ENCODE measurements at places on chromosomes 2 and 18. TPM values are rescaled to one million over a fixed set of nuclear protein-coding genes. Genes with fewer than 3 reads are reported as not detected.
A peak's percentile ranks its signal among the peaks of the same experiment; 100 is the strongest.

The DQX1 gene
- total RNA-seq, result 0.24 TPM

The GAD1 gene
- 4.3 TPM for total RNA-seq

The SPC25 gene
- total RNA-seq, result not detected

GRCh38 chr2:140248623-140249022, 1468.4 kb upstream of the NXPH2 start:
- no peak for DNase-seq

GRCh38 chr2:238558456-238559099, 131.9 kb downstream of the ASB1 start:
- DNase-seq, result no peak

- DNase-seq, result no peak
Observed at GRCh38 chr18:12255626-12256026, 1.5 kb downstream of the CIDEA start.

DNA sequence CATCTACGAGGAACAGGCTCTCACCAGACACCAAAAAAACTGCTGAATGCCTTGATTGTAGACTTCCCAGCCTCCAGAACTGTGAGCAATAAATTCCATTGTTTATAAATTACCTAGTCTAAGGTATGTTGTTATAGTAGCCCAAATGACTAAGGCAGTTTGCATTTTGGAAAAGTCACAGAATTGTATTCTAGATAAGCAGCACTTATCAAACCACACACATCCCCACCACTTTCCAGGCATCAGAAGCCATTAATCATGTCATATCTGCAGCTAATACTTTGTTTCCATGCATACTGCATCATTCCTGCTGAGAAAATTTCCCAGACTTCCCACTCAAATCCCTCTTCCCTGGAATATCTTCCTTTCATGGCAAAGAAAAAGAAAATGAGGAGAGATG, 187.2 kb downstream of the INO80D start:
- DNase-seq, result no peak

The ELOA2 gene
- total RNA-seq, result 1.9 TPM

- no peak for DNase-seq
Observed at GRCh38 chr2:134408791-134409190, 154.9 kb downstream of the MGAT5 start.

The PLA2R1 gene
- total RNA-seq, result 18.3 TPM

GRCh38 chr2:168182550-168183249, 64.7 kb downstream of the STK39 start:
- DNase-seq, result no peak

GRCh38 chr2:6605836-6606505, 259.7 kb downstream of the CMPK2 start:
- DNase-seq, result no peak

The PARD3B gene
- total RNA-seq, result 27.7 TPM

- DNase-seq, result peak; percentile 54
Observed at GRCh38 chr2:5937851-5938565, 245.8 kb downstream of the SOX11 start.

DNA sequence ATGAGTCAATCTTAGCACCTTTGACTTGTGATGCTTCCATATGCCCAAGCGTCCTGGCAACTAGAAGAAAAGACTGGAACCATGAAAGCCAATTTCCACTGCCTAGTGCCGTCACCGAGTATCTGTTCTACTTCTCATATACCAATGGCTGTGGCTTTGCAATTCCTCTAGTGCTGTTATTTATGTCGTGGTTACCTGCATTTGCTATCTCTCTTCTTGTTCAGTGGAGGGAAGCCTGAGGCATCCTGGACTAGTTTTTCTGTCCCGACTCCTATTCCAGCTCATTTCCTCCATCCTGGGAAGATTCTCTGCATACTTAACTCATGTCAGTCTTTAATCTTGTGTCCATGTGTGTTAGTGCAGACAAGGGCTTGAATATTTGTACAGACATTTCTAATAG, 117.9 kb downstream of the FEZ2 start:
- no peak for DNase-seq

DNA sequence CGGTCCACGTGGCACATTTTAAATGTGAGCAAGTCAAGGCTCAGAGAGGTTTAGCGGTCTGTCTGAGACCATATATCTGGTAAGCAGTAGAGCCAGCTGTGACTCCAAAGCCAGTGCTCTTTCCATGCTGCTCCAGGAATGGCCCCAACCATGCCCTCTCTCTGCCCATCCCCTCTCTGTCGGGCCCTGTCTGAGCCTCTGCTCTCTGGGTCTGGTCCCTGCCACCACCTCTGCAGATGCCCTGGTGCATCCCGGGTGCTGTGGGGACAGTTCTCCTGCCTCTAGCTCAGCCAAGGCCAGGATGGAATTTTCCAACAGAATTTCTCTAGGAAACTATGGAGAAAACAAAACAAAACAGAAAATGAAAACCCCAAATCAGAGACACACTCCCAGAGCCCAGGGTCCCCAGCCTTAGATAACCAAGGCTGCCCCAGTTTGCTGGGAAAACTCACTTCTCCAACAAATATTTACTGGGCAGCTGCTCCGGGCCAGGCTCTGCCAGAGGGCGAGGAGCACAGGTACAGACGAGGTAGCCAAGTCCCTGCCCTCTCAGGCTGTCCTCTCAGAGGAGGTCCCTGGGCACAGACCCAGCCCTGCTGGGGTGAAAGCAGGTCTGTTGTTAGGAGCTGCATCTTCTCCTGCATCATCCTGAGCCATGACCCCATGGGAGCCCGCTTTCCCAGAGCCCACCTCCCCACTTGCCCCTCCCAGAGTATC, 9.2 kb downstream of the ADRA2B start:
- no peak for DNase-seq

DNA sequence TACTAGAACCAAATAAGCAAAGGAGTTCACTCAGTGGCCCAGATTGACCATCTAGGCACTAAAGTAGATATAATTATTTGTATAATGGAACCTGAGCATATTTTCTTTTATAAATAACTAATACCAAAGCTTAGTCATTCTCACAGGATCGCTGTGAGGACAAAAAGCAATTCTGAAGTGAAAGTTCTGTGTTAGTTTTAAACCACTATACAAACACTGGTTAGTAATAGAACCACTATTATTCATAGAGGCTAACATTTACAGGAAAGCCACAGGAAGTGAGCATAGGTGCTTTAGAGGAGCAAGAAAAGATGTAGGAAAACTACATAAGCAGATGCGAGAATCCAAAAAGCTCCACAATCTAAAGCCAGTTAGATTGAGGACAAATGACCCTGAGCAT, 364.7 kb downstream of the XIRP2 start:
- DNase-seq, result no peak

DNA sequence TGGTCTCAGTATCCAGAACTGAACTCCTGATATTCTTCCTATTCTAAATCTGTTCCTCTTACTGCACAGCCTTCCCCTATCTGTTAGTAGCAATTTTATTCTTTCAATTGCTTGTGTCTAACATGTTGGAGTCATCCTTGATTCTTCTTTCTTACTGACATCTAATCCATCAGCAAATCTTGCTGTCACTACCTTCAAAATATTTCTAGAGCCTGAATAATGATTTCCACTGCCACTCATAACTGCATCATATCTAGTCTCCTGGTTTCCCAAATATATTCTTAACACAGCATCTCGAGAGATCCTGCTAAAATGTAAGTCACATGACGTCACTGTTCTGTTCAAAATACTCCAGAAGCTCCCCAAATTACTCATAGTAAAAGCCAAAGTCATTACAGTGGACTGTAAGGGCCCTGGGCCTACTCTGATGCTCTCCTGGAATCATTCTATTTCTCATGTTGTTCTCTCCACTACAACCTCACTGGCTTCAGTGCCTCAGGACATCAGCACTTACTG, 95.2 kb downstream of the THSD7B start:
- DNase-seq, result no peak

- DNase-seq, result no peak
Observed at GRCh38 chr2:25202275-25202674, 33.9 kb upstream of the POMC start.

DNA sequence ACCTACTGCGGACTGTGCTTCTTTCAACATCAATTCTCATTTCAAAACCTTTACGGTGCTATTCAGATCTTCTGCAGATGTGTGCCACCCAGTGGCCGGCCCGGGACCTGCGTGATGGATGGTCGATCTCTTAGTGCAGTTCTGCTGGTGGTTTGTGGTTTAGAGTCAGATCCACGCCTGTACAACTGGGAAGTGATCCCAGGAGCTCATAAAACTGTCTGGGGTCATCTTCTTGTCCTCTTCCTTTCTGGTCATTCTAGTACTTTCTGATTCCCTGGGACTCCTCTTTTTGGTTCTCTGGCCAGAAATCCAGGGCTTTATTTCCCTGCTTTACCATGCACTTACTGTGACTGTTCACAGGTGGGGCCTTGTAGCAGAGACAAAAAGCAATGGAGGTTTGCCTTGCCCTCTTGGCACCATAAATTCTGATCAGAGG, 15.8 kb upstream of the SELENOI start:
- peak; percentile 89 for DNase-seq

- peak; percentile 75 for DNase-seq
Observed at GRCh38 chr2:69741229-69741574, 732 bp upstream of the ANXA4 start.

GRCh38 chr2:226802573-226802972, 3.0 kb upstream of the IRS1 start:
- peak; percentile 84 for DNase-seq

- no peak for DNase-seq
Observed at GRCh38 chr2:45571940-45572339, 39.1 kb downstream of the SRBD1 start.

The SH3YL1 gene
- total RNA-seq, result 53.4 TPM

The GPR39 gene
- 7.7 TPM for total RNA-seq

DNA sequence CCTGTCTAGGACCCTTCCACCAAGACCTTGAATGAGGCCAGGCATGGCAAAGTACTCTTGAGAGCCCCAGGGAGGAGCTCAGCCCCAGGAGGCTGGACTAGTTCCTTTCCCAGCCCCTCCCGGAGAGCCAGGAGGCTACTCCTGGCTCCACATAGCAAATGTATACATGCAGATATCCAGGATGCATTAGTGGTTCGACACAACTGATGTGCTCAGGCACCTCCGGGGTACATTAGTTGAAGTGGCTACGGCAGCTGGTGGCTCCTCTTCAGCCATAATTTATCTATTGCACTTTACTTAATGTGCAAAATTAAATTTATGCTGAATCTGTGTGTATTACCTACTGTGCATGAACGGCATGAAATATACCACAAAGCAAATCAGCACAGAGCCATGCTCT, 182.8 kb upstream of the MEIS1 start:
- DNase-seq, result no peak

DNA sequence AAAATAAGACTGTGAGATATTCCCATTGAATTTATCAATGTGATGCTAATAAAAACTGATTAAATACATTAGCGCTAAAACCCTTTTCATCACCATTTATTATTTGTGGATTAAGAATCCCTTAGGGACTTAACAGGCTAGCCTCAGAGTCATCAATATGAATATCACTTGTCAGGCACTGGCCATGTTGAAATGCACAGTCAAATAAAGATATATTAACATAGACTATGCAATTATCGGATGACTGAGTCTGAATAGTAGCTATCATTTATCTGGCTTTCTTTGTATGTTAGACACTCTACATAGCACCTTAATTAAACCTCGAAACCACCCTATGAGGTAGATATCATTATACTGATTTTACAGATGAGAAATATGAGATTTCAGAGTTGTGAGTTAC, 213.6 kb downstream of the RDH14 start:
- DNase-seq, result no peak

- DNase-seq, result peak; percentile 86
Observed at GRCh38 chr2:45922577-45922988, 271.1 kb downstream of the PRKCE start.

DNA sequence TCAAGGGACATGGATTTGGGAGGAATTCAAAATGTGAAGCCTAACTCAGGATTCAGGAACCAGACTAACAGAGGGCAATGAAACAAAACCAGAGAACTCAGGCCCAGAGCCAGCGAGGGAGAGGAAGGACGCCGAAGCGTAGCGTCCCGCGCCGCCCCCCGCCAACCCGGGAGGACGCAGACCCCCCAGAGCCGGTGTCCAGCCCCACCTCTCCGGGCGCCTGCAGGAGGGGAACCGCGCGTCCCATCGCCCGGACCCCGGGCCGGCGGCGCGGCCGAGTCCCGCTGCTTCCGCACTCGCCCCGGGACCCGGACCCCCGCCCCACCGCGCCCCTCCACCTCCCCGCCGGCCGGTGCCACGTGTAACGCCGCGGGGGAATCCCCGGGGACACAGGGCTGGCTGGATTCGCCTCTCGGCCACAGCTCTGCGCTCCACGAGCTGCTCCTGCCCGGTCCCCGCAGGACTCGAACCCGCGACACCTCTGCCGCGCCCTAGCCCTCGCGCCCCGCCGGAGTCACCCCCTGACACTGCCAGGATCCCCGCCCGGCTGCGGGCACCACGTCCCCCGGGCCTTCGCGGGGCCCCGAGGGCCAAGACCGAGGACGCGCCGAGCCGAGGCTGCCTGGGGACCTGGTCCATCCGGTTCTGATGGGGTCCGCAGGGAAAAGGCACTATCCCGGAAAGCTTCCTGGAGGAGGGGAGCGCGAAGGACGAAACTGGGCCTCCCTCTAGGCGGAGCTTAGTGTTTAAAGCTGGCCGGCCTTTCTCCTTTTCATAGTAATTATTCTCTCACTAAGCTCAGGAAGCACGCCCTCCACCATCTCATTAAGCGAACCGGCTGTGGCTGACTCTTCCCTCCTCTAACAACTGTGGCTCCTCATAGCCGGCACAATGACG, 40.4 kb upstream of the FAM124B start:
- peak; percentile 25 for DNase-seq

The COL4A4 gene
- total RNA-seq, result 0.72 TPM

DNA sequence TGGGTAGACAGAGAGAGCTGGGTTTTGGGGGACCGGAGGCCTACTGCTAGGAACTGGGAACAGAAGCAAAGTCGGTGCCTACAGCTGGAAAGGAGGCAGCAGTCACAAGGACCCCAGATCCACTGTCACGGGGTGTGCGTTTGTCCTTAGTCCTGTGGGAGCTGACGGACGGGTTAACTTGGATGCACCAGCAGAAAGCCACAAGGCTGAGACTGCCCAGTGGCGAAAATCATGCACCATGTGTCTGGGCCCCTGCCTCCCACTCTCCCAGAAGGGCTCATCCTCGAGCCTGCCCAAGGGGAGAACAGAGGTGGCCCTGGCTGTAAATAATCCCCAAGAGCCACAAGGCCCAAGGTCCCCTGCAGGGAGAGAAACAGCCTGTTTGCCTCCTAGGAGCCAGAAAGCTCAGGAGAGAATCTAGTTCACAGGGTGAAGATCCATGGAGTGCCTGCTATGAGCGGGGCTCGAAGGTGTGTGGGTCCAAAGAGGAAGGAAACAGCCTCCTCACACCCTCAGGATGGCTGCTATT, 11.7 kb upstream of the RALB start:
- no peak for DNase-seq

The YWHAQ gene
- total RNA-seq, result 129 TPM

DNA sequence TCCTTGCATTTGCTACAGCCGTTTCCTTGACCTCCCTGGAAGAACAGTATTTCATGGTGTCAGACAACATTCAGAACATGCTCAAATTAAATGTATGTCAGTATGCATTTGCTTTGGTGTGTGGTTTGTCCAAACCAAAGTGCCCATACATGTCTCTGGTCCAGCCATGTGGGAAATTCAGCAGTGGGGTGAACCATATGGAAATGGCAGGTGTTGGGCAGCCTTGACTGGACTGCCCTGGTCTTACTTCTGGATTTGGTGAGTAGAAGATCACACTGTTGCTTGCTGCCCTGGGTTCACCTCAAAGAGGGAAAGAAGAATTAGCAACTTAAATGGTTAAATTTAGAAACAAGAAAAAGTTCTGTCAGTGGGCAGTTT, 84.5 kb downstream of the MSH2 start:
- no peak for DNase-seq

The DOK6 gene
- 13.7 TPM for total RNA-seq

Measured in umbilical cord (tissue), 2 donors.